Skeletal muscle cell (primary cell): ENCODE measurements at places on chromosomes 6 and 20.

DNA sequence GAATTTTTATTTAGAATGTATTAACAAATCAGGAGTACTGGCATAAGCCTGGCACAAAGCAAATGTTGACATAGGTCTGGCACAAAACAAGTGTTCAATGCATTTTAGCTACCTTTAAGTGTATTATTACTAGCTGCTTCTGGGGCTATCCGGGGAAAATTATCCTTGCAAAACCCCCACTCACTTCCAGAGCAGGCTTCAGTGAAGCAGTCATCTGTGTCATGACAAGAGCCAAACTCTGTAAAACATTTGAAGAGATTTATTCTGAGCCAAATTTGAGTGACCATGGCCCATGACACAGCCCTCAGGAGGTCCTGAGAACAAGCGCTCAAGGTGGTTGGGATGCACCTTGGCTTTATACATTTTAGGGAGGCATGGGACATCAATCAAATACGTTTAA, 6.4 kb upstream of the TRIM38 start:
- no peak for DNase-seq

GRCh38 chr6:19552588-19552987, 284.6 kb upstream of the ID4 start:
- no peak for DNase-seq

GRCh38 chr6:15498640-15499039, 164.2 kb downstream of the DTNBP1 start:
- no peak for DNase-seq

- no peak for DNase-seq
These were observed 117.0 kb downstream of the RTN4IP1 start for GRCh38 chr6:106512048-106512967.

DNA sequence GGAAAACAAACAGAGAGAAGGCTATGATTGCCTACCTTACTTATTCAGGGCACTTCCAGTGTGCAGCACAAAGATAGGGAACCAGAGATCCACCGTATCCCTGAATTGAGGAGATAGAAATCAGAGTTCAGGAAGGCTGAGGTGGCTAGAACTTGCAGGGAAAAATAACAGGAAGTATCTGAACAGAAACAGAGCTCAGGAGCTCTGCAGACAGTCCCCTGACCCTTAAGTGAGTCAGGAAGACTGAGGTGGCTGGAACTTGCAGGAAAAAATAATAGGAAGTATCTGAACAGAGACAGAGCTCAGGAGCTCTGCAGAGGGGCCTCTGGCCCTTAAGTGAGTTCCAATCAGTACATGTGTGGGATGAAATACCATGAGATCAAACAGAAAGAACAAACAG, 65.4 kb downstream of the RPRD1B start:
- no peak for DNase-seq

DNA sequence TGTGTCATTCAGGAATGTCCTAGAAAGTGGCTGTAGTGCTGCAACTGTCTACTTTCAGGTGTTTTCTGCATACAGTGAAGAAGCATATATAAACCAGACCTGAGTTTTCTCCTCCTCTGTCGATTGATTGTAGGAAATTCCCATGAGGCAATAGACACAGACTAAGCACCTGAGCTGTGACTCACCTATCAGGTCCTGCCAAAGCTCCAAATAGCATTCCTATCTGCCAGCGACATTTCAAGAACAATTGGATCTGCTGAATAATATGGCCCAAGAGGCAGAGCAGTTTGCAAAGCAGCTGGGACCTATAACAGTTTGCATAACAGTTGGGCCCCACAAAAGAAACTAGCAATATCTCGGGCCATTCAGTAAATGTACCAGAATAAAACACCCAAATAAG, 360.4 kb downstream of the HAO1 start:
- DNase-seq: no peak

GRCh38 chr6:25619217-25619616, 32.8 kb upstream of the SCGN start:
- no peak for DNase-seq

GRCh38 chr6:87830907-87831306, 128.9 kb upstream of the AKIRIN2 start:
- DNase-seq: no peak

GRCh38 chr6:133208183-133208755, 32.9 kb upstream of the EYA4 start:
- peak; percentile 64 for DNase-seq

GRCh38 chr20:47610247-47610944, 108.7 kb downstream of the NCOA3 start:
- peak; percentile 55 for DNase-seq

GRCh38 chr6:21514288-21514687, 79.3 kb upstream of the SOX4 start:
- DNase-seq: no peak
